Stimulated activated effector memory CD8-positive, alpha-beta T cell treated with anti-CD3 and anti-CD28 coated beads, Interleukin-12 subunit alpha, Interleukin-12 subunit beta, amount 100 ng/mL, for 72 hours (primary cell): ENCODE measurements at places on chromosomes 3 and 15.

- DNase-seq: no peak
These were observed 32.9 kb upstream of the ETV5 start for GRCh38 chr3:186141790-186142189.

- DNase-seq: no peak
These were observed 177.9 kb downstream of the SATB1 start for GRCh38 chr3:18247139-18247695.

DNA sequence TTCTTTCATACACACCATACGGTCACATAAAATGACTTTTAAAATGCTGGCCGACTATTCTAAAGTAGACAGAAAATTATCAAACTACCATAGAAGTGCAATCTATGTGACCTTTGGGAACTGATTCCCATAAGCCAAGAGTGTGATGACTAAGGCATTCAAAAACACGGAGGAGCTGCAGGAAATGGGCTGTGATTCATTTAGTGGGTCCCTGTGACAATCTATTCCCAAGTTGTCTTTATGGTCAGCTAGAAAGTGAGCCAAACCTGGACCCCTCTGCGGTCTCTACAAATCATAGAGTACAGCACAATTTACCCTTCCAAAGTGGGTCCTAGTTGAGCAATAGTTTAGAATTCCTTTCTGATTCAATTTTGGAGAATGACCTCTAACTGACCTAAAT lies 251.5 kb upstream of the CBLB start:
- no peak for DNase-seq

- DNase-seq: no peak
These were observed 27.8 kb downstream of the ATP1B3 start for GRCh38 chr3:141904203-141904602.

GRCh38 chr3:52889901-52890300 lies 7.4 kb downstream of the STIMATE start:
- DNase-seq: no peak

GRCh38 chr3:194836661-194837060 lies 151.0 kb downstream of the FAM43A start:
- DNase-seq: no peak

GRCh38 chr3:157113832-157114505 lies 46.0 kb downstream of the CCNL1 start:
- DNase-seq: no peak

GRCh38 chr15:73969151-73969759 lies 22.8 kb downstream of the STOML1 start:
- DNase-seq: no peak
